ENCODE measurements at places on chromosomes 4 and X.

- DNase-seq: no peak
Measured at GRCh38 chr4:173318648-173319211, 15.4 kb downstream of the HMGB2 start.

DNA sequence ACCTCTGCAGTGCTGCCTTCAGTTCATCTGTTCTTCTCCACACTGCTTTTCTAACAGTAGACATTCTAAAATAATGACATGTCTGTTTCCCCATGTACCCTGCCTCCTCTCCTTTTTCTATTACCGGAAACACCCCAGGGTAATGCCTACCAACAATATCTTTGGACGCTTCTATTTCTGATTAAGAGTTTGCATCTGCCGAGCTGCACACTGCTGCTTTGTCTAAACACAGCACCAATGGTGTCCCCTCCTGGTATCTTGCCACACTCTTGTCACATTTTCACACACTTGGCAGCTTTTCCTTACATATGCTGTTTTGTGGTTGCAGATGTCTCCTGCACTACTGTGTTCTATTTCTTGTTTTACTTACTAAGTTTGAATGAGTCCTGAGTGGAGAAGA is 288.8 kb downstream of the GRIA2 start:
- DNase-seq: no peak

GRCh38 chrX:19569121-19569805 is 54.0 kb upstream of the MAP3K15 start:
- no peak for DNase-seq

DNA sequence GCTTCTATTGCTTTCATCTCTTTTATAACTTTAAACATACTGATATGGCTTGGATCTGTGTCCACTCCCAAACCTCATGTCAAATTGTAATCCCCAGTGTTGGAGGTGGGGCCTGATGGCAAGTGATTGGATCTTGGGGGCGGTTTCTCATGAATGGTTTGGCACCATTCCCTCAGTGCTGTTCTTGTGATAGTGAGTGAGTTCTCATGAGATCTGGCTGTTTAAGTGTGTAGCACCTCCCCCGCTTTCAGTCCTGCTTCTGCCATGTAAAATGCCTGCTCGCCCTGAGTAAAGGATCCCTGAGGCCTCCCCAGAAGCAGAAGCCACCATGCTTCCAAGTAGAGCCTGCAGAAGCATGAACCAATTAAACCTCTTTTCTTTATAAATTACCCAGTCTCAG is 17.7 kb downstream of the MND1 start:
- DNase-seq: no peak

- DNase-seq: no peak
Measured at GRCh38 chr4:7395645-7396044, 39.1 kb downstream of the PSAPL1 start.

- no peak for DNase-seq
Measured at GRCh38 chr4:12120968-12121367, 692.3 kb upstream of the HS3ST1 start.

GRCh38 chrX:151151665-151152267 is 24.6 kb upstream of the GPR50 start:
- DNase-seq: peak; percentile 10

GRCh38 chrX:35392232-35392631 is 405.9 kb upstream of the MAGEB16 start:
- DNase-seq: no peak

- DNase-seq: no peak
Measured at GRCh38 chrX:132217203-132218073, 1.8 kb downstream of the RAP2C start.

GRCh38 chr4:3527101-3527913 is 4.9 kb downstream of the LRPAP1 start:
- no peak for DNase-seq

DNA sequence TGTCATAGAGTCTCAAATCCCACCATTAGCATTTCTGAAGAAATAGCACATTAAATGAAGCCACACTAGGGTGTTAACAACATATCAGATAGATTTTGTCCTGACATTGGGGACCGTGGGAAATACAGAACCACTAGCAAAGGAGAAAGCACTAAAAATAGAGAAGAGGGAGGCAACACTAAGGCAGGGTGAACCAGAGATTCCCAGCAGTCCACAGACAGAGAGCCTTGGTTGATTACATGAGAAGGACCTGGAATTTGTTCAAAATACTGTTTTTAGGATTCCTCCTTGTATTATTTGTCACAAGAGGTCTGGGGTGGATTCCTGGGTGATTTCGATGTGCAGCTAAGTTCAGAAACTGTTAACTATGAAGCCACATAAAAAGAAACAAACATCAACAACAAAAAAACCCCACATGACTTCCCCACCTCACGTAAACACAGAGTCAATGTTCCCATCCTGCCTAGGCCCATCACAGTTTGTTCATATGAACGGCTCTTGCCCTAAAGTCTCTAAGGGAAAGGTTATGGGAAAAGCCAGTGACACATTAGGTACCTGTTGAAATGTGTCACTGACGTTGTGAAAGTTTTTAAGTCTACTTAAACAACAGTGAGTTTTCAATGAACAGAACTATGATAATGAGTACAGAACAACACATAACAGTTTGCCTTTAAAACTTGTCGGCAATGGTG is 23.6 kb upstream of the GRSF1 start:
- DNase-seq: no peak

DNA sequence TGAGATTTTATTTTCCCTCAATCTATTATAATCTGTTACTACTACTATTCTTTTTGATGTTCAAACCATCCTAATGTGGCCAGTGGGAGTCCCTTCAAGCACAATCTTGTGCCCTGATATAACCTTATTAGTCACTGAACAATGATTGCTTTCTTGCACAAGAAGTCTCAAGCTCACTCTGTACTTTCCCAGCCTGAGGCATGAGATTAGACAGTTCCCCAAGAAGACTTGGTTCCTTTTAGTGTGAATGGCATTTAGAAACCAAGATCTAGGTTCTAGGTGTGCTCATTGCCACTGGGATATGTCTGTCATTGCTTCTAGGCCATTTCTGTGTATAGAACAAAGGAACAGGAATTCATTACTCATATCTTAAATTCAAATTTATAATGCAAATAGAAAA is 28.0 kb upstream of the RBM41 start:
- DNase-seq: no peak

DNA sequence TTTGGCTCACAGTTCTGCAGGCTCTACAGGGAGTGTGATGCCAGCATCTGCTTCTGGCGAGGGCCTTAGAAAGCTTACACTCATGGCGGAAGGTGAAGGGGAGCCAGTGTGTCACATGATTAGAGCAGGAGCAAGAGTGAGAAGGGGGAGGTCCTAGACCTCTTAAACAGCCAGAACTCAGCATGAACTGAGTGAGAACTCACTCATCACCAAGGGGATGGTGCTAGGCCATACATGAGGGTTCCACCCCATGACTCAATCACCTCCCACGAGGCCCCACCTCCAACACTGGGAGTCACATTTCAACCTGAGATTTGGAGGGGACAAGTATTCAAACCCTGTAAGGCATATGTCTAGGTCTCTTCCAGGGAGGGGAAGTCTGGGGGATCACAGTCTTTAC is 33.4 kb downstream of the SPRY1 start:
- no peak for DNase-seq

- no peak for DNase-seq
Measured at GRCh38 chr4:180641495-180641894, 1601.7 kb upstream of the TENM3 start.

DNA sequence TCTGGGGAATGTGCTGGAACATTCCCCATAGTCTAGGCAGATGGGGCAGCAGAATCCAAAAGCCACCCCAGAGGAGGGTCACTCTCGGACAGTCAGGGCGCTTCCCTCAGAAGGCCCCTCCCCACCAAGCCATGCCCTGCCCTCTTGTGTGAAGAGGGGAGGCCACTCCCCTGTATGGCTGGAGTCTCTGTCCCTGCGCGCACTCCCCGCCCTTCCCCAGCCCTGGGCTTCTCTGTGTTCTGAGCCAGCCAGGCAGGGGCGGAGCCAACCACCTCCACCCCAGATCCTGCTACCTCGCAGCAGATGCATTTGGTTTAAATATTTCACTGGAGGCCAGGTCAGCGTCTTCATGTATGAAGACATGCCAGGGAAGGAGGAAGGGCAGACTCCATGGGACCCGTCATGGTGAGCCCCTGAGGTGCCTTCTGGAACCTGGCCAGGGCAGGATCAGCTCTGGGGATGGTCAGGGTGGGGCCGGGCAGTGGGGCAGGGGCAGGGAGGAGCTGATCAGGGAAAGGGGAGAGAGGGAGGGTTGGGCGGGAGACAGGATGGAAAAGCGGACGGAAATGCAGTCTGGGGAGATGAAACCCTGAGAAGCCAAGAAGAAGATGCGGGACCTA is 107.3 kb downstream of the ADRA2C start:
- DNase-seq: no peak

GRCh38 chr4:109390115-109390768 is 43.4 kb upstream of the SEC24B start:
- no peak for DNase-seq

DNA sequence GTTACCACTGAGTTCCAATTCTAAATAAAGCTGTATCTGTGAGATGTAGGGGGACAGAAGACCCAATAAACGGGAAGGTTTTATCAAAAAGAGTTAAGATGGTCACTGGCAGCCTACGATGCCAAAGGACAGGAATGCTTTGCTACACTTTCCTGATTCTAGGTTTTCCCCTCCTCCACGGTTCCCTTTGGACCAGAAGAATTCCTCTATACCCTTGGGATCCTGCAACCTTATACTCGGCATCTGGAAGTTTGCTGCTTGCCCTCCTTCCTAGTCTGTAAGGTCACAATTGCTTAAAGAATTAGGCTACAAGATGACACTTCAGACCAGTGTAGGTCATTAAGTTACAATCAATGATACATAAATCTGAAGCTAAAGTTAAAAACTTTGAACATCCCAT is 64.3 kb downstream of the SCML2 start:
- no peak for DNase-seq

DNA sequence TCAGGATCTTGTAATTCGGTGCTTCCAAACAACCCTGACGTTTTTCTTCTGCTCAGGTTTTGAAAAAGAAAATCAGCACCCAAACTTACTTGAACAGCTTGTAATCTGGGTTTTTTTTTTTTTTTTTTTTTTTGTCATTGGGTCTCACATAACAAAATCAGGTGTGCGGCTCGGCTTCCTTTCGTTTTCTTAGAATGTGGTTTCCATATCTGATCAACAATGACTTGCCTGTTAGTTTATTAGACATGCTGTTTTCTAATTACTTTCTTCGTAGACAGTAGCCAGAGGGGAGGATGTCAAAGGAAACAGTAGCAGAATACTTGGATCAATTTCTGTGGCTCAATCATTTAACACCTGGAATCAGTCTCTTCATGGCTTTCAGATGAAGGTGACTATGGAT is 890 bp upstream of the FREM3 start:
- DNase-seq: no peak

GRCh38 chrX:110315551-110315950 is 2.3 kb downstream of the AMMECR1 start:
- DNase-seq: no peak

DNA sequence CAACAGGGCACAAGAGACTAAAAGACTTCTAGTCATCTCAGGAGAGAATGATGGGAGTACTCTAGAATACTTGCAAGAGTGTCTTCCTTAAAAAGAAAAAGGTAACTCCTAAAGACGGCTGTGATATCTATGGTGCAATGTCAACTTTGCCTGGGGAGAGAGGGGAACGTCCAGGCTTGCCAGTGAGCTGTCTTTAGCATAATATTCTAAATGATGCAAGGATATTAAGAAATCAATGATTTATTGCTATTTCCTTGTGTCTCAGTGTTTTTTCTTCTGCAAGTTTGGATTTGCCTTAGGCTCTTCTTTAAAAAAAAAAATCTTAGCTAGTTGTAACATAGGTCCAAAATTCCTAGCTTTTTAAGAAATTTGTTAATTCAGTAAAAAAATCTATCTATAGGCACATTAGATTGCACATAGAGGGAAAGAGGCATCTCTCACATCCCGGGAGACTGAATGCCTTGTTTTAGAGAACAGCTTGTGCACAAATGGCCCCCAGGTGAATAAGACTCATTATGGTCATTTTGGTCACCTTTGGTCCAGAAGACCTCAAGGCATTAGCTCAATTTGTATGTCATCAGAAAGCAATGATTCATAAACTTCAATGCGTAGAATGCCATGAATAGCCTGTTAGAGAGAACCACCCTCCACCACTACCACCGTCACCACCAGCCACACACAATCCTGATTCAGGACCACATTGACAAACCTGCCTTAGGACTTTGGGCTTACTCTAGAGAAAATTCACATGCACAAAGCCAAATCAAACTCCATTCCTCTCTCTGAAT is 104.1 kb downstream of the PALLD start:
- DNase-seq: no peak

DNA sequence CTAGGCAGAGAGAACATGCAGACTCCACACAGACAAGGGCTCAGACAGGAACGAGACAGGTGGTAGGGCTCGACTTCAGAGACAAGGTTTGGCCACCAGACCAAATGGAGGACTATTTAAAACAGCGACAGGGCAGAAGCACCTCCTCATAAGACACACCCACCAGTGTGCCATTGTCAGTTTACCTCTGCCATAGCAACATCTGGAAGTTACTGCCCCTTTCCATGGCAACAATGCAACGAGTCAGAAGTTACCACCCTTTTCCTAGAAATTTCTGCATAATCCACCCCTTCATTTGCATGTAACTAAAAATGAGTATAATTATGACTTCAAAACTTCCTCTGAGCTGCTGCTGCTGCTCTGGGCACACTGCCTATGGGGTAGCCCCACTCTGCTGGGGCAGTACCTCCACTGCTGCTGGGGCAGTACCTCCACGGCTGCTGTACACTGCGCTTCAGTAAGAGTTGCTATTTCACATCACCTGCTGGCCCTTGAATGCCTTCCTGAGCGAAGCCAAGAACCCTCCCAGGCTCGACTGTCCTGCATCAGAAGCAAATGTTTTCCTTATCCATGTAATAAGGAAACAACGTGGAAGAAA is 2222.3 kb upstream of the AGA start:
- DNase-seq: no peak

DNA sequence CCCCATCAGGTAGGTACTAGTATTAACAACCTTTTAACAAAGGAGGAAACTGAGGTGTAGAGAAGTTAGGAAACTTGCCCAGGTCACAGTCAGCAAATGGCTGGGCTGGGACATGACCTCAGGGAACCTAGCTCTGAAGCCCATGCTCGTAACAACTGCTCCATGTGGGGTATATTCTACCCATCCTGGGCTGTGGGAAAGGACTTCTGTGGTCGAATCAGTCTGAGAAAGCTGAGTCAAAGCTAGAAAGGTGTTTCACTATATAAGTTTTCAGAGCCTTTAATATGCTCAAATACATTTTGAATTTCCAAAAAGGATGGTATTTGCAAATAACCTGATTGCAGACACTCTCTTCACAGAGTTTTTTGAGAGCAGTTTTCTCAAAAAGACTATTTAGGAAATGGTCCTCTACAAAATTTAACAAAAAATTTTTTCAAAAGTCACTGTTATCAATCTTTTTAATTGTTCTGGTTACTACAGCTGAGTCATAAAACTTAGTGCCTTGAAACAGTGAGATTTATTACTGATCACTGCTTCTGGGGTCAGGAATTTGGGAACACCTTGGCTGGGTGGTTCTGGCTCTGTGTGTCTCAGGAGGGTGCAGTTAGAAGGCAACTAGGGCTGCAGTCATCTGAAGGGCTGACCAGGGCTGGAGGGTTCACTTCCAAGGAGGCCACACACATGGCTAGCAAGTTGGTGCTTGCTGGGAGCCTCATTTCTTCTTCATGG is 53.6 kb downstream of the NSG1 start:
- DNase-seq: no peak
